ENCODE measurements at places on chromosomes 6 and 20.

- no peak for DNase-seq
These were observed 6.6 kb upstream of the GTF2H4 start for GRCh38 chr6:30901436-30901835.

DNA sequence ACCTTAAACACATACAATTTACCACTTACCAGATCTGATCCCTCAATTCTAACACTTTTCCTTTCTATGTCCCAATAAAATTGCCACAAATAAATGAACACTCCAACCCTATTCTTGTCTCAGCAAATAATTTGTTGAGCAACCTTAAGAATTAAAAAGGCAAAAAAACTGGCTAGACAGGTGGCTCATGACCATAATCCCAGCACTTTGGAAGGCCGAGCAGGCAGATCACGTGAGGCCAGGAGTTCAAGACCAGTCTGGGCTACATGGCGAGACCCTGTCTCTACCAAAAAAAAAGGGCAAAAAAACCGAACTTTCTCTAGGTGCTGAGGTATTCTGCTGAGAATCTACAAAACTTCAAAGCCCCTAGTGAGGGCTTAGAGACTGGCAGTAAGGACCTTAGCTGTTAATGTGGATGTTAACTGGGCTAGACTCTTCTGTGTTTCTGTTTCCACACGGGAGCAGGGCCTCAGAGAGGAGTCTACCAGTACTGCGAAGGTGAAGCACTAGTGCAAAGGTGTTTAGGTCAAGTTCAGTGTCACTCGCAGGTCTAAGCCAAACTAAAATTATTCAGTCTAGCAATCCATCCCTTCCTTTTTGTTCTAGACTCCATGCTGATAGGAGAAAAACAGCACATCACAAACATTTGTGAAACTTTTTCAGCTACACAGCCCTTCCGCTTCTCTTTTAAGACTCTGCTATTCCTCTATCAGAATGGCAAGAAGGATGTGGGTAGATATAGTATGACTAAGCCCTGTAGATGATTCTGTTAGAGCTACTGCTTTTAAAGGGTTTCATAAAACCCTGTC, 2.6 kb downstream of the FASTKD5 start:
- DNase-seq = no peak

DNA sequence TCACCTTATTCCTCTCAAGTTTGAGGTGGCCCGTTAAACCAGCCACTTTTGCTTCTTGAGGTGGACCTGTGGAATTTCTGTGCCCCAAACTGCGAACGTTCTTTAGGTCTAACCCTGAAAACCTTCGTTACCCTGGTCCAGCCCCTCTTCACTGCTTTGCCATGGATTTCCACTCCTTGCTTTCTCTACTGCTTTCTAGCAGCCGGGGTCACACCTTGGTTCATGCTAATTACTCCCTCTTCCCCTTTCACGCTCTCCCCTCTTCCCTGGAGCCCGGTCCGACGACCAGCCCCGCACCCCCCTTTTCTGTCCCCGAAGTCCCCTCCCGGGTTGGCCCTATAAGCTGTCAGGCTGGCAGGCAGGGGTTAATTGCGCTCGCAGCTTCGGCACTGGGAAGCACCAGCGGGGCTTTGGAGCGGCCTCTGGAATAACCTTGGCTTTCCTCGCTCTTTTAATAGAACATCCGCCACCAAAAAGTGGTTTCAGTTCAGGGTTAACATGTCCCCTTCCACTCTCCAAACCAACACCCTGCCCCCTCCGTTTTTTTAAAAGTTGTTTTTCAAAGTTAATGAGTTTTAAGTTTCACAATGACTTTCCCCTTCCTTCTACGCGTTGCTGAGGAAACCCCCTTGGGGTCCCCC, 1.4 kb upstream of the HIVEP1 start:
- no peak for DNase-seq

DNA sequence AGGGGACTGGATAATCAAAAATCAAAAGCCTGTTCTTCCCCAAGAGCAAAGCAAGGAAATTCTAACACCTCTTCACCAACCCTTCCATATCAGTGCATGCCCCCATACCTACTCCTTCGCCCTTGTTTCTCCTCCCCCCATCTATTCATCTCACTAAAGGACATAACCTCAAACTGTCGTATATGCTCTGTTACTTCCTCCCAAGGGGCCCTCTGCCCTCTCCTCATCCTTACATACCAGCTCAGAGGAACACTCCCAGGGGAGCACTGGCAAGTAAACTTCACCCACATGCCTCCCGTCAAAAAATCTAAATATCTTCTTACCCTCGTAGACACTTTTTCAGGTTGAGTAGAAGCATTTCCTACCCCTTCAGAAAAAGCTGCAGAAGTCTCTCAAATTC, 9.4 kb upstream of the ADTRP start:
- DNase-seq = no peak

- no peak for DNase-seq
These were observed 62.2 kb upstream of the FABP7 start for GRCh38 chr6:122717350-122717749.

DNA sequence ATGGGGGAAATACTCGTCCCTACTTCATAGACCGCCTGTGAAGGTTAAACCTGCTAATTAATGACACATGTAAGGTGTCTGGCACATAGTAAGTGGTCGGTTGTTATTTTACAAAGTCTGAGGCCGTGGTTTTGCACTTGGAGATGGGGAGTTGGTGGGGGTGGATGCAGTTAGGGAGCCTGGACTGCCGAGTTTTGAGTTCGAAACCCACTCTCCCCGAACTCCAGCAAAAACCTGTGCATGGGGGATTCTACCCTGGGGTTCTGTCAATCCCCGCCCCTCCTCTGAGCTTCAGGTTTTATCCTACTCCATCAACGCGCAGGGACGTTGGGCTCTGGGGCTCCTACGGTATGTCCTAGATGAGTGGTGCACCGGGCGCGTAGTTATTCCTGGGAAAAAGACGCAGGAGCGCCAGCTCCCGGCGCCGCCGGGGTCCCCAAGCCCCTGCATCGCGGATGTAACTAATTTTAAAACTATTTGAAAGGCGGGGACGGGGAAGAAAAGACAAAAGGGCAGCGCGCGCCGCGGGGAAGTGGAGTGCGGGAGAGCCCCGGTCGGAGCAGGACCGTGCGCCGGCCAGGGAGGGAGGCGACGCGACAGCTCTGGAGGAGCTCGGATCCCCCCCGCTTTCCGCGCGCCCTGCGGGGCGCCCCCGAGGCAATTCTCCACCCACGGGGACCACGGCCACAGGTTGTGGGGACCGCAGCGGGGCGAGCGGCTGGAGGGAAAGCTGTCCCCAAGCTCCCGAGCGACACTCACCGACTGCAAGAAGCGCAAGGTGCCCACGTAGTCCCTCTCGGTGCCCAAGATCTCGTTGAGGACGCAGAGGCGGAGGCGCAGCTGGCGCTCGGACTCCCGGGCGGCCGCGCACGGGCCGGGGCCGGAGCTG, 672 bp downstream of the PREX1 start:
- peak; percentile 41 for DNase-seq

DNA sequence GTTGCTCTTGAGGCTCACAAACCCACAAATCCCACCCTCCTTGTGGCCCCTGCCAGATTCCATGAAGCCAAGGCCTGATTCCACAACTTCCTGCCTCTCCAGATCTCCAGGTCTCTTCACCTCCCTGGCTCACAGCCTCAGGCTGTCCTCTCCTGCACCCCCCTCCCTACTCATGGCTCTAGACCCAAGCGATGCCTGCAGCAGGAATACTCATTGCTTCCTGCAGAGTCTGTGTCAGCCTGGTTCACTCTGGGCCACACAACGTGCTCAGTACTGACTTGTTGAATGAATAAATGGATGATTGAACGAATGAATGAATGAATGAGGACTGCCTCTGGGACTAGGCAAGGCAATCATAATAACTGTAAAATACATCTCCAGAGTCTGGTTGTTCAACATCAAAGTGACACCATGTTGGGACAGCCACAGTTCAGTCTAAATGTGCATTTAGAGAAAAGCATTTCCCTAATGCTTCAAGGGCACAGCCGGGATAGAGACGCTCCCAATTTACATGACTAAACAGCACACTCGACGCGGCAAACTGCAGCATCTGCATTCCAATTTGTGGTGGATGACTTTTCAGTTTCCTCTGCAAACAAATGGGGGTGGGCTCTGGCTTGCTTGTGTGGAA, 139.9 kb downstream of the GRM4 start:
- no peak for DNase-seq

- DNase-seq = no peak
These were observed 30.5 kb upstream of the TLDC2 start for GRCh38 chr20:36845288-36845971.

DNA sequence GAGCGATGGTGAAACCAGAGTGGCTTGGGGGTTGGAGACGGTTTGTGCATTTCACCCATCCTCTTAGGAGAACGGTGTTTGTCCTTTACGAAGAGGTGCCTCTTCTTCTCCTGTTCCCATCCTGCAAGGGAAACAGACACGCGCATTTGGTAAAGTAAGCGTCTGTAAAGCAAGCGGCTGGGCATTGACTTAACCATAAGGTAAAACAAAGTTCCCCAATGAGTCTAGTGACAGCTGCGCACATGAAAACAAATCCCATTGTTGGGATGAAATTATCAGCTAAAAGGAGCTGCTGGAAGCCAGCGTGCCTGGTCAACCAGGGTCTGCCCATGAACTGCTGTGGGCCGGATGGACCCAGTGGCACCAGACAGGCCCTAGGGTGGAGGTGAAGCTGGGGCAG, 5.8 kb downstream of the BHLHE23 start:
- DNase-seq = no peak

DNA sequence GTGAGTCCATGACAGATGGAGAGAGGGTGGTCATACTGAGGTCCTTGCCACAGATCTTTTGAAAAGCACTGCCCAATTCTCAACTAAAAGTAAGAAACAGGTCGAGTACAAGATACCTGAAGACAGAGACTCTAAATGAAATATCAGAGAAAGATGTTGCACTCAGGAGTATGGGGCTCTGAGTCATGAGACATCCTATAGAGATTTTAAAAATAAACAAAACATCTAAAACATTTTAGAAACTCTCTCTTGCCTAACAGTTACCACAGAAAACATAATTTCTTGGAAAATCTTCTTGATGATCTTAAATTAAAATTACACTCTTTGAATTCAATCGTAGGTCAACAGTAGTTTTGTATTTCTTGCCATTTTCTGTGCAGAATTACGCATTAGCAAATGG, 348.9 kb upstream of the MARCKS start:
- no peak for DNase-seq

DNA sequence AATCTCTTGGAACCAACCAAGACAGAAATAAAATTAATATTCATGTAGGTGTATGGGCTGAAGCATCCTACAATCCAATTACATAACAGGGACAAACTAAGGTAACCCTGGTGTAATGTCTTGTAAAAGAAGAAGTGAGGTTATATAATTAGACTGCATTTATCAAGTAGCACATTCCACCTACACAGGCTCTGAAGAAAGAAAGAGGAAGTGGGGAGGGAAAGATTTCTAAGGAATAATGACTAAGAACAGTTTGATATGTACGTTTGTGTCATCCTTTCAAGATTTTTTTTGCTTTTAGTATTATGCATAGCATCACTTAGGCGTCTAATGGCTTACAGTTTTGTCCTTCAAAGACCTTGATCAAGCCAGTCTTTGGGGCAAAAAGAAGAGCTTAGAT, 139.7 kb downstream of the PLCB1 start:
- DNase-seq = no peak

DNA sequence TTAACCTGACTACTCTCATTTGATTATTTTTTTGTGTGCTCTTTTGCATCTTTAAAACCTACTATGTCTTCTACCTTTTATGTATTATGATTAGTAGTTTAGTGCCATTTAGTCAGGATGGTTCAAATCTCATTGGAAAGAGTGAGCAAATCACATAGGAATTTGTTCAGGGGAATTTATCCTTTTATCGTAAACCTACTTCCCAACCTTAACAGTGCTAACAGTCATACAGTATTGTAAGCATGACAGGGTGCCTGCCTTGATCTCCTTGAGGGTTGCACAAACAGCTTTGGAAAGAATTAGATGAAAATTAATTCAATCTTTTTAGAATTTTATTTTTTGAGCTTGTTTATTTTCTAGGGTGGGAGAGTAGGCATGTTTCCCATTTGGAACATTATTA, 18.3 kb downstream of the RNF8 start:
- no peak for DNase-seq

DNA sequence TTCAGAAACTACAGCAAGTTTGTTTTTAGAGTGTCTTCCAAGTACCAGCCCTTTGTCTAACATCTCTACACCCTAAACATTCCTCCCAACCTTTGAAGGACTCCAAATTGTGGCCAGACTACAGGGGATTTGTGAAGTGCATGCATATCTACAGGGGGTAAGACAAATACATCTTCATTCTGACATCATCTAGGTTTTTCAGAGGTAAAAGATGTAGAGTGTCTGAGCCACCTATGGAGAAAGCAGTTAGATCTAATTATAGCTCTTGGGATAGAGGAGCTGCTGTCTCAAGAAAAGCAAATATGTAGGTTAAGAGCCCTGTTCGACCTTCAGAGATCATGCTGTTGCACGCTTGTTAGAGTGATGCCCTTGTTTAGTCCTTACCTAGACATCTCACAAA, 617.7 kb upstream of the AGPAT4 start:
- no peak for DNase-seq

DNA sequence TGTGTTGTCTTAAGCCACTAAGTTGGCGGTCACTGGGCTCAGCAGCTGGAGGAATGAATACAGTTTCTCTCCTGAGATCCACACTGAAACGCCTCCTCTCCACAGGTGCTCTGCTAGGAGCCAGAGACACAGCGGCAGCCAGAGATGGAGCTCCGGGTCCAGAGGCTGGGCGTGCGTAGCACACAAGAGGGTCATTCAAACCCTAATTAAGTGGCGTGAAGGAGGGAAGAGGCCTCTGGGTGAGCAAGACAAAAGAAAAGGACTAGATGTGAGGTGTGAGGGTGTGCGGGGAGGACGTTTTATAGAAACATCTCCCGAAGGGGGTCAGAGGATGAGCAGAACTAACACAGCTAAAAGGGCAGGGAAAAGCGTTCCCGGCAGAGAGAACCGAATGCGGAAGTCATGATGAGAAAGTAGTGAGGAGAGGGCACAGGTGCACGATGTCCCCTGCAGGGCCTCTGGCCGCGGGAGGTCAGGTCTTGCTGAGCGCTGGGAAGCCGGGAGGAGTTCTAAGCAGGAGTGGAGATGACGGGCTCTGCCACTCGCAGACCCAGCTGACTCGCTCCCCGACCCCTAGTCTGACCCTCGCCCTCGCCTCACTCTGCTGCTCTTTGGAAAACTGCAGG, 54.4 kb downstream of the BMP7 start:
- no peak for DNase-seq

Data from CD4-positive, alpha-beta memory T cell (primary cell).